ENCODE measurements at places on chromosomes 1 and 21.

GRCh38 chr1:236741753-236742152, 53.3 kb upstream of the MTR start:
- no peak for DNase-seq

DNA sequence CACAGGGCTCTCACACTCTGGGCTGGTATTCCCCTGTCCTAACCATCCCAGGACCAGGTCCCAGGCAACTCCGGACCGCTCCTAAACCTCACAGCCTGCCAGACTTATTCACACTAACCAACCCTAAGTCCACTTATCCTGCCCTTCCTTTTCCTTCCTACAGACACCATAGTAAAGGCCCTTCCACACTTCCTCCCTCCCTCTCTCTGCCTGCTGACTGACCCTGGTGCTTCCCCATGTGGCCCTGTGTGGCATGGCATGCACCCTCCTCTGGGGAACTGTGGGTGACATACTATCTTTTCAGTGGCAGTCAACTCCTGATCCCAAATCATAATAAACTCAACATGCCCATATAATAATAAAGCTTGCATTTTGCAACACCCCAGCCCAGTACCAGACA, 155.1 kb upstream of the DNAH14 start:
- no peak for DNase-seq

- DNase-seq: no peak
These were observed 134.1 kb upstream of the ADGRL2 start for GRCh38 chr1:81666586-81666985.

GRCh38 chr1:9281908-9282695, 10.6 kb upstream of the SPSB1 start:
- no peak for DNase-seq

DNA sequence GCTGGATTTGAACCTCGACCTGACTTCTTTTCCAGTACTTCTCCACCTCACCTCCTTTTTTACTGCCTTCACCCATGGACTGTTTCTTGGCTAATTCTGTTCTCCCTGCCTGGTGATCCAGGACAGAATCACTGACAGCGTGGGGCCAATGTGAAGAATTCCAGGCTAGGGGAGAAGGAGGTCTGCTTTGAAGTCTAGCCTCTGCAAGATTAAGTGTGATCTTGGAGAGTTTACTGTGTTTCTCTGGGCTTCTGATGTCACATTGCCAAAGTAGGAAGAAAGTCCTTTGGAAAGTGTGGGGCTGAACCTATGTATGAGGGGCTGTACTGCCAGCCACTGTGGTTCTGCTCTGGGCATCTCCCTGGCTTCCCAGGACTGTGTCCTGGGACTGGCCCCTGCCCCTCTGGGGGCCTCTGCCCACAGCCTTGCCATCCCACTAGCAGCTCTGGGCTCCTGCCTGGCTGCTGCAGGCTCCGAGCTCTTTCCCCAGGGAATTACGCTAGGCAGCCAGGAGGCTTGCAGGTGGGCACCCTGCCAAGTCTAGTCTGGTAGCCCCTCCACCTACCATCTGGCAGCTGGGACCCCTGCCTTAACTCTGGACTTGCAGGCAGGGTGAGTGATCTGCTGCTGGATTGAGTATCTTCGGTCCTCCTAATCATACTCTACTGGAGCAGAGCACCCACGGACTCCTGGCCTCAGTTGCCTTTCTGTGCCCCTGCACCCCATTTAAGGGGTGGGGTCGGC, 52.2 kb downstream of the YARS1 start:
- DNase-seq: no peak

DNA sequence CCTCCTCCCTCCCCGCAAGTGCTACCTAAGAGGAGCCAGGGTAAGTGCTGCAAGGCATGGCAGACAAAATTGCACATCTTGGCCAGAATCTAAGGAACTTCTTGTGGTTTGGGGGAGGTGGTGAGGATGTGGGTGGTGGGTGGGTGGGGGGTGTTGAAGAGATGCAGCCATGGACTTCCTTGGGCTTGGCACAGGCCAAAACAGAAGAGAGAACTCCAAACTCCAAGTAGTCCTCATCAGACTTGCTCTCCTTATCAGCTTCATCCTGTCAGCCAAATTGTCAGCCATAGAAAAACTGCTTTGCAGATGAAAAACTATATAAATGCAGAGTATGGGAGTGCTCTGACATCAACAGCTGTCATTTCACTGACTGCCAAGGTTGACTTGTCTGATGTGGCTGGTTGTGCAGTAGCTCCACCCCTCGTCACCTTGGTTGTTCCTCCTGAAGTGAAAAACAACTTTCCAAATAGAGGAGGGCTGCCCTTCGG, 7.1 kb downstream of the AMIGO1 start:
- no peak for DNase-seq

DNA sequence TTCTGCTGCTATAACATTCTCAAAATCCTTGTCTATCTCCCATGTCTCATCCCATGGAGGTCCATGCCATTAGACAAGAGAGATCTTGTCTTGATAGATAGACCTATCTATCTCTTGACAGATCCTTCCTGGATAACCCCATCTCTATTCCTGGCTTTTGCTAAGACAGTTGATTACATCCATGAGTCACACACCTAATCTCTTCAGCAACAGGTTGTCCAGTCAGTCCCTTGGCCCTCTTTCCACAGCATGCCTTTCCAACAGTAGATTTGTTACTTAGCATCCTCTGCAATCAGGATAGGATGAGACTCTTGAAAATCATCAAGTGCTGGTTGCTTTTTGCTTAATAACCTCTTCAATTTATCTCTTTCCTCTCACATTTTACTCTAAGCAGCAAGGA, 46.6 kb downstream of the TRMT1L start:
- no peak for DNase-seq

GRCh38 chr1:25031966-25032667, 102.0 kb upstream of the RUNX3 start:
- DNase-seq: no peak

DNA sequence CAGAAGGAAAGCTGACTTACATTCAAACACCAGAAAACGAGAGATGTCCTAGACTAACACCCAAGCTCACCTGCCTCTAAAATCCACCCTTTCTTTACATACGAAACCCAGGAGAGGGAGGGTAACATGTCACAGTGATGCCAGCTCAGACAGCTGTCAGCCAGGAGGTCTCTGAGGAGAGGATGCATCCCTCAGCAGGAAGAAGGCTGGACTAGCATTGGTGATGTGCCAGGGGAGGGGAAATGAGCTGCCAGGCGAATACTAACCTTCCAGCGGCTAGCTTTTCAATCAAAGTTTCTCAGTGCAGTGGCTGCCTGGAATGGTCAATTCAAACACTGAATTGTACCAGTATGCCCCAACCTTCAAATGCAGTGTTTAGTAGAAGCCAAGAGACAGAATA, 3.6 kb upstream of the UBE2G2 start:
- DNase-seq: no peak

GRCh38 chr1:66374561-66375111, 159.3 kb upstream of the SGIP1 start:
- DNase-seq: no peak

DNA sequence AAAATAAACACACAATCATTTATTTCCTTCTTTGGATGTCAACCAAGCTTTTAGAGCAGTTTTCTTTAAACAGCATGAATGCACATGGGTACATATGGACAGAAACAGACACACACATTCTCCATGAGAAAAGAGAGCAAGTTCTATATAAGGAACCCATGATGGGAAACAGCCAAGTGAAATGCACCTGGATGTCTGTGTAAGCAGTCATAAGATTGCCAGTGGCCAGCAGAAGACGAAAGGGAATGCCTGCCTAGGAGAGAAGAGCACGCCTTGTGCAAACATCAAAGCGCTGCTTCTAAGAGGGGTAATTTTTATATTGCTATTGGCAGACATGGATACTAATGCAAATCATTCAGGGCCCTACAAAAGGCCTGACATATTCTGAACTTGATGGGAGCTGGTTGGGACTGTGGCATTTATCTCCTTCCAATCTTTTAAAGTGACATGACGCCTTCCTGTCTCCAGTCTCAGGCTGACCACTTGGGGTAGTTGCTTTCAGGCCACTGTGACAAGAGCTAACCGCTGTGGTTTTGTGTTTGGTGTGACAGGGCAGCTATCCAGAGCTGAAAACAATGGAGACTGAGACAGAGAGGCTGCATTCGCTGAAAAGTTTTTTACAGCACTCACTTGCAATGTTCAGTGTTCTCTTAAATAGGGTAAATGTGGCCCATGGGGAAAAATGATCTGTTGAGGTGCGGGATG, 75.0 kb upstream of the DPT start:
- no peak for DNase-seq

GRCh38 chr1:59506952-59507351, 210.1 kb downstream of the FGGY start:
- DNase-seq: peak; percentile 11

GRCh38 chr1:6105763-6106162, 60.1 kb downstream of the KCNAB2 start:
- no peak for DNase-seq

- DNase-seq: no peak
These were observed 38.2 kb downstream of the KCNJ6 start for GRCh38 chr21:37877888-37878684.

- DNase-seq: no peak
These were observed 3.4 kb upstream of the AHDC1 start for GRCh38 chr1:27607239-27607804.

GRCh38 chr1:86460998-86461397, 7.7 kb upstream of the CLCA1 start:
- no peak for DNase-seq

GRCh38 chr1:31688233-31688918, 15.4 kb downstream of the COL16A1 start:
- DNase-seq: no peak

DNA sequence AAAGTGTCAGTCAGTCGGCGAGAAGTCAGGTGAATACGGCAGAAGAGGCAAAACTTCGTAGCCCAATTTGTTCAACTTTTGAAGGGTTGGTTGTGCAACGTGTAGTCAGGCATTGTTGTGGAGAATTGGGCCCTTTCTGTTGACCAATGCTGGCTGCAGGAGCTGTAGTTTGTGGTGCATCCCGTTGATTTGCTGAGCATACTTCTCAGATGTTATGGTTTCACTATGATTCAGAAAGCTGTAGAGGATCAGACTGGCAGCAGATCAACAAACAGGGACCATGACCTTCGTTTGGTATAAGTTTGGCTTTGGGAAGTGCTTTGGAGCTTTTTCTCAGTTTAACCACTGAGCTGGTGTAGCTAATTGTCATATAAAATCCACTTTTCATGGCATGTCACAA, 190.2 kb upstream of the ADAMTS5 start:
- no peak for DNase-seq

GRCh38 chr1:234546890-234547788, 62.8 kb downstream of the IRF2BP2 start:
- DNase-seq: no peak

- no peak for DNase-seq
These were observed 278.7 kb upstream of the CHRM3 start for GRCh38 chr1:239107676-239108075.

DNA sequence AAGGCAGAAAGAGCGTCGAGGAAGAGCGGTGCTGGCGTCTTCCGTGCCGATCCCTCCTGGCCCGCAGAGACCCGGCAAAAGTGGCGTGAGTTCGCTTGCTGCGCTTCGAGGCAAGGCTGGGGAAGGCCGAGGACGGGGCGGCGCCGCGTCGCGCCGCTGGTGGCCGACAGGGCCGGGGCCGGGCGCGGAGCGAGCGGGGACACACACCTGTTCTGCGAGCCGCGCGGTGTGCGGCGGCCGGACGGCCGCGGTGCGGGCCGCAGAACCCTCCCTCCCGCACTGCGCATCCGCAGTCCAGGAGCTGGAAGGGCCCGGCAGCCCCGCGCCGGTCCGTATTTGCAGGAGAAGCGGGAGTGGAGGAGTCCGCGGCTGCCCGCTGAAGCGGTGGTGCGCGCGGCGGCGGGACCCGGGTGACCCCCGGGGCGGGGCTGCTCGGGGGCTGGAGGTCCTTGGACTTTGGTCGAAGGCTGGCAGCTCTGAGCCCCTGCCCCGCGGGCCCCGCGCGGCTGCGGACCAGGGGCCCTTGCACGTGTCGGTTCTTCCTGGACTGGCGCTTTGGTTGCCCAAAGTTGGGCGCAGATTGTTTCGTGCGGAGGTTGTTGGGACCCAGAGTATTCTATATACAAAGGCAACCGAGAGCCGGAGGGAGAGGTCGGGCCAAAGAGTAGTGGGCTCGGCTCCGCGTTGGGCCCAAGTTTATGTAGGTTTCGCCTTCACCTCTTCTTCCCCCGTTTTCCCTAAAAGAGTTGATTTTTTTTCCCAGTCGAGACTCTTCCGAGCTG, 2.6 kb downstream of the RNF220 start:
- no peak for DNase-seq
